ENCODE measurements at places on chromosomes 4 and X.

GRCh38 chr4:166823848-166824247 is 410.4 kb downstream of the SPOCK3 start:
- no peak for DNase-seq

GRCh38 chr4:105060628-105061027 is 86.0 kb upstream of the TET2 start:
- DNase-seq = no peak

DNA sequence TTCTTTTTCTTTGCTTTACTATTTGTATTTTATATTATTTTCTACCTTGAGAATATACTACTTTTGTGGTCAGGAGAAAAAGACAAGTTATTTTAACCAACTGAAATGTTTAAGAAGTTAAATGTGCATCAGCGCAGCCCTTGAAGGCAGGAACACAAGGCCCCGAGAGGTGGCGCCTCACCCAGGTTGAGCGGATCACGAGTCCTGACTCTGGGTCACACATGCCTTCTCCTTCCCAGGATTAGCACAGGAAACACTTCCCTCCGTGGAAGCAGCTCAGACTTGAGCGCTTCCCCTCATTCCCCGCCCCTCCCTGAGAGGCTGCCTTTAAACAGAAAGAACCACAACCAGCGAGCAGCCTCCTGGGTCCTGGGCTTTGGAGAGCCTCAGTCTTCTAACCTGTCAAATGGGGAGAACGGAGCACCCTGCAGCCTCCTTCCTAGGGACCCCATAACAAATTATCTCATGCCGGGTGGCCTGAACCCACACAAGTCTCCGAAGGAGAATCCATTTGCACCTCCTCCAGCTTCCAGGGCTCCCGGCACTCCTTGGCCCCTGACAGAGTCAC is 217.6 kb downstream of the AFAP1 start:
- no peak for DNase-seq

DNA sequence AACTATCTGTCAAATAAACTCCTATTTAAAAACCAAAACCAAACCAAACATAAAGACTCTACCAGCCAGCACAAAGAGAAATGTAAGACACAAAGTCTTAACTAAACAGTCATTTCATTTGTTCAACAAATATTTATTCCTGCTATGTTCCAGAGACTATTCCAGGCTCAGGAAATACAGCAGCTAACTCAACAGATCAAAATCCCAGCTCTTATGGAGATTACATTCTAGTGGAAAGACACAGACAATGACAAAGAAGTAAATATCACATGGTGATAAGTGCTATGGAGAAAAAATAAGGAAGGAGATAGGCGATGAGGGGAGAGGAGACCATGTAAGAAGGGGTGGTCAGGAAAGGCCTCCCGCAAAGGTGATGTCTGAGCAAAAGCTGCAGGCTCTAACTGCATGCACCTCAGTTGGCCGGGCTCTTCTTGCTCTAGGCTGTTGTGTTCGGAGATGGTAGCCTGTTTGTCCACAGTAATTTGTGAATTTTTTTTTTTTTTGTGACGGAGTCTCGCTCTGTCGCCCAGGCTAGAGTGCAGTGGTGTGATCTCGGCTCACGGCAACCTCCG is 15.1 kb downstream of the PPEF1 start:
- DNase-seq = no peak

- no peak for DNase-seq
These were observed 119.8 kb downstream of the AGTR2 start for GRCh38 chrX:116290359-116290758.

GRCh38 chr4:136106753-136107152 is 1425.5 kb downstream of the PCDH18 start:
- no peak for DNase-seq

- no peak for DNase-seq
These were observed 76.2 kb upstream of the PLAC1 start for GRCh38 chrX:134734466-134734952.

DNA sequence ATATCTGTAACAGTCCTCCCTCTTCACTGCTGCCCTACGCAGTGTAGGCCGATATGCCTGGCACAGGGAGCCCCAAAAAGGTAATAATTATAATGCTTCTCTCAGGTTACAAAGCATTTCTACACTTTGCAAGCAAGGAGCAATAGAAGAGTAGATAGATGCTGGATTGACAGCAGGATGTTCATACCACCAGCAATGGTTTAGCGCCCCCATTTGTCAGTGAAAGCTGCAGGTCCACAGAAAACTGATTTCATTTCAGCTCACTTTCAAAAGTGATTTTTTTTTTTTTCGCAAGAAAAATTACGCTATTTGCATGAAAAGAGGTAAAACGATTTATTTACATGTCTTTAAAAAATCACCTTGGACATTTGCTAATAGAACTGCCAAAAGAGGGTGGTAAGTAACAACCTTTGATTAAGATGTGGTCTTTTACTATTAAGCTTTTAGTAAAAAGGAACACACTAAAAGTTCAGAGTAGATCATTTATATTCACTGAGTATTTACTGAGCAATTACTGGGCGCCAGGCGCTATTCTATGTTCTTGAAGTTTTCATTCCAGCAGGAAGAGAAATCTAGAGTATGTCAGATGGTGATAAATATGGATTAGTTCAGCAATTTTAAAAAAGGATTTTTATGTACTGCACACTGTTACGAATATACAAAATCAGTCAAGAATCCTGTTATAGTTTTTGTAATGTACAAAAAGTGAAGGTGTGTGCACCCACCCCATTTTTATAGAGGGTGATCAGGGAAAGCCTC is 34.4 kb downstream of the HPF1 start:
- DNase-seq = no peak

- DNase-seq = no peak
These were observed 1.7 kb downstream of the SAT1 start for GRCh38 chrX:23784470-23785331.

DNA sequence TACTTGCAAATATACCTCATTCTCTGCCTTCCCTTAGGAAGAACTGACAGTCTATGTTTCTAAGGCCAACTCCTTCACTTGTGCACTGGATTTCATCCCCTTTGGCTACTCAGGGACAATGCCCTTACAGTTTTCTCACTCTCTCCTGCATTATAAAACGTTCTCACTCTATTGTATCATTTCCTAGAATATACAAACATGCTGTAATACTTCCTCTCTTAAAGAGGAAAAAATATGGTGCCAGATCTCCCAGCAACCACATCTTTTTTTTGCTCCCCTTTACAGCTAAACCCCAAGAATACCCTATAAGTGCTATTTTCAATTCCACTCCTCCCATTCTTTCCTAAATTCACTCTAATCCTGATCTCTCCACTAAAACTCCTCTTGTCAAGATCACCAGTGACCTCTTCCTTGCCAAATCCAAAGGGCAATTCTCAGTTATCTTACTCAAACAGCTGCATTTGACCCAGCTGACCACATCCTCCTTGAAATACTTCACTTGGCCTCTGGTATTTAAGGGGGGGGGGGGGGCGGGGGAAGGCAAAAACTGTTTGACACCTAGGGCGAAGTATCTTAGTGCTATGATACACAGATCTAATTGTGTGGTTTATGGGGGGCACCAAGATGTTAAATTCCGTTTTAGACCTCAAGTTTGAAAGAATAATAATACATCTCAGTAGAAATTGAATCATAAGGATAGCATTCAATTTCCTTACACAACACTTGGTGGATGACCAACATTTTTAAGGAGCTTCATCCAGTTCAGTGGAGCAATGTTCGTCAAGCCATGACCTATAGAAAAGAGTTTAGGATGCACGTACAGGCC is 1.6 kb downstream of the RCHY1 start:
- DNase-seq = no peak

- no peak for DNase-seq
These were observed 449.1 kb downstream of the NKX6-1 start for GRCh38 chr4:84050015-84050414.

DNA sequence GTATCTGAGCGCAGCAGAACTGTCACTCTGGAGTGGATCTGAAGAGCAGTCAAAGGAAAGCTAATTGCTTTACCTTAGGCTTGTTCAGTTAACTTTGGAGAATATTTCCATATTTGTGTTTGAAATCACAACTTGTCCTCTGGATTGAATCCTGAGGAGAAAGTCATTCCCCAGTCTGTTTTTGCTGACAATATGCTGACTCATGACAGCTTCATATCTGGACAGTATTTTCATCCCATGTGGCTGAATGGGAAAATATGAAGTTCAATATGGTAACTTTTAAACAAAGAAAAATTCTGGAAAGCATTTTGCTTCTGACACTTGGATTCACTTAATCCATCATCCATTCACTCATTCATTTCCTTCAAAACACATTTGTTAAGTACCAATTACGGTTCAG is 46.3 kb upstream of the MAGEC3 start:
- DNase-seq = no peak

GRCh38 chr4:139177049-139177868 is at the start of gene ELF2:
ELF2 (minus strand) TSS chr4:139177218; CDS start chr4:139137701, 39,517 bp downstream.
- DNase-seq = peak; percentile 84

GRCh38 chr4:7933651-7934510 is 5.8 kb downstream of the AFAP1 start:
- DNase-seq = no peak

DNA sequence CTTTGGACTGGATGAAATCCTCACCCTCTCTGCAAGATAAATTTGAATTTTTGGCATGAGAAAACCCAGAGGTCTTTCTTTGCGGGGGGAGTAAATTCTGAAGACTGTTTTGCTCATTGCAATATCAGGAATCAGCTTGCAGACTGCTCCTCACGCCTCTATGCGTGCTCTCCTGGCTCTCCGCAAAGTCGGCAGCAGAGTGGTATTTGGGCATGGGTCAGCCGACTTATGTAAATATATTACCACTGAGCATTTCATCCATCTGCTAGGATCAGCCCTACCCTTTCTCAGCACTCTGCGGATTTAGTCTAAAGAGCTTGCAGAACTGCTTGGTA is 288.0 kb downstream of the ASMT start:
- DNase-seq = no peak

DNA sequence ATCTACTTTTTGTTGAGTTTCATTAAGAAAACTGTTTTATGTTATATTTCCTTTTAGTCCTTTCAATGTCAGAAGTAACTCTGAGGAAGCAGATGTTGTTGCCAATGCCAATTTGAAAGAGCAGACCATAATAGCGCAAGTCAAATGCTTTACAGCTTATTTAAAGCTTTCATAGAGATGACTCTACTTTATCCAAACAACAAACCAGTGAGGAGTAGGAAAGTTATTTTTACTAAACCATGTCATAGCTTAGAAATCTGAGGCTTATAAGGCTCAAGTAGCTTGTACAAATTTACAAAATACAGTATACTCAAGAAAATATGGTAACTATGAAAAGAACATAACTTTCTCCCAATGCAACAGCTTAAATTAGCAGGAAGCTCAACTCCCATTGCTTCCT is 40.1 kb upstream of the SPOCK3 start:
- no peak for DNase-seq

DNA sequence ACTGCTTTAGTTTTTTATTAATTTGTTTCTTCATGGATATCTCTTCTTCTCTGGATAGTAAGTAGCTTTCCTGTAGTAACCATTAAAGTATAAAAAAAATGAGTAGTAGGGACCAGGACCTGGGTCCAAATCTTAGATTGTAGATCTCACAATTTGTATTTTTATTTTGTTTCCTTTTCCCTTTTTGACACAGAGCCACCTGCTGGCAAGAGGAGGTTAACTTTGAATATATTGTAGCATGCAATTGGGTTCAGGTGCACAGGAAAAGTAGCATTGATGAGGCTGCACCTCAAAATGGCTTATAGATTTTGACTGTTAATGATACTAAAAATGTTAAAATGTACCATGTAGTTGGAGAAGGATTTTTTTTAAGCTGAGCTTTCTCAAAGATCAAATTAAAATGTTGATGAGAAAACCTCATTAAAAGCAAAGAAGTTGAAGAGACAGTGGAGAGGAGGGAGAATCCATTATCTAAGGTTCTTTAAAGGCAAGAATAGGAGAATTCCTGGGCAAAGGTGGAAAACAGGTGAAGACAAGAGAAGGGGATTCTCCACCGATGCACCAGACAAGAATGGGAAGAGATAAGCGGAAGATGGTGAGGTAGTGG is 48.3 kb upstream of the HPGDS start:
- DNase-seq = no peak

GRCh38 chr4:119744580-119744979 is 116.0 kb upstream of the PDE5A start:
- no peak for DNase-seq

GRCh38 chr4:57303012-57303751 is 193.0 kb upstream of the IGFBP7 start:
- no peak for DNase-seq

GRCh38 chr4:76486588-76487276 is 51.7 kb downstream of the SHROOM3 start:
- DNase-seq = no peak

GRCh38 chr4:186032259-186032658 is 36.7 kb upstream of the TLR3 start:
- no peak for DNase-seq

GRCh38 chr4:73258436-73258685 is 237 bp downstream of the ANKRD17 start:
- no peak for DNase-seq

GRCh38 chr4:40448875-40449274 is 113.7 kb downstream of the CHRNA9 start:
- DNase-seq = no peak

GRCh38 chr4:5186271-5187064 is 135.2 kb downstream of the STK32B start:
- DNase-seq = no peak

- no peak for DNase-seq
These were observed 29.5 kb downstream of the REELD1 start for GRCh38 chr4:146243883-146244277.

DNA sequence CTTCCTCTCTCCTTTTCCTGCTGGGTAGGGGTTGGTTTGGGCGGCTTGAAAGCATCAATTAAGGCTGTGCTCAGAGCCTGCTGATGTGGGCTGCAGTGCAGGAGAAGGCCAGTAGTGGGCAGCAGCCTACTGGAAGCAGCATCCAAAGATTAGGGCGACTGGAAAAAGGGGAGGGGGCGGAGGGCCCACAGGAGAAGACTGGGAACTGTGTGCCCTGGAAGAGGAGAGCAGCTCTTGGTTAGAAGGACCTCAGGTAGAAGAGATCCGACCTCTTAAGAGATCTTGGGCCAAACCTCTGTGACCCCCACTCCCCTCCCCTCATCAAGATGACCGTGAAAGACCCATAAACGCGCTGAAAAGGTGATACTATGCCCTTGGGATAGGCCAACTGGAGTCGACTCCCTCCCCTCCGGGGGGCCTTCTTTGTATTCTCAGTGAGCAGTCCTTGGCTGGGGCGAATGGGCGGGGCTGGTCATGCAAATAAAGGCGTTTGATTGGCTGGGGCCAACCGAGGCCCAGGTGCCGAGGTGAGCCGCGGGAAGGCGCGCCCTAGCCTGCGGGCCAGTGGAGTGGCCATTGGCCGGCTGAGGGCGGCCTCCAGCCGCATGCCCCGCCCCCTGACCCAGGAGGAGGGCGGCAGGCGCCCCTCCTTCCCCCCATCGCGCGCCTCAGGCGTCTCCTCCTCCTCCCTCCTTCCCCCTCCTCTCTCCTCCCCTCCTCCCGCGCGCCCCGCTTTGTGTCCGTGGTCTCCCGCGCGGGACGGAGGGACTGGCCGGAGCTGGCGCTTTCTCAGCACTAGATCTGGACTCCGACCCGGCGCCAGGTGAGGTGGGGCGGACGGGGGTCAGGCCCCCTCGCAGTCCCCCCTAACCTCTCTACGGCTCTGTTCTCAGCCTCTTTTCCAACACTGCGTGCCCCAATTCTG is 10.1 kb downstream of the DLG3 start:
- DNase-seq = peak; percentile 46

Measured in stimulated activated CD4-positive, alpha-beta T cell treated with anti-CD3 and anti-CD28 coated beads, Interleukin-1b, Interleukin-23, amount 100 ng/mL, for 4 hours (primary cell).